RKO (cell line): ENCODE measurements at places on chromosomes 2 and 18.

DNA sequence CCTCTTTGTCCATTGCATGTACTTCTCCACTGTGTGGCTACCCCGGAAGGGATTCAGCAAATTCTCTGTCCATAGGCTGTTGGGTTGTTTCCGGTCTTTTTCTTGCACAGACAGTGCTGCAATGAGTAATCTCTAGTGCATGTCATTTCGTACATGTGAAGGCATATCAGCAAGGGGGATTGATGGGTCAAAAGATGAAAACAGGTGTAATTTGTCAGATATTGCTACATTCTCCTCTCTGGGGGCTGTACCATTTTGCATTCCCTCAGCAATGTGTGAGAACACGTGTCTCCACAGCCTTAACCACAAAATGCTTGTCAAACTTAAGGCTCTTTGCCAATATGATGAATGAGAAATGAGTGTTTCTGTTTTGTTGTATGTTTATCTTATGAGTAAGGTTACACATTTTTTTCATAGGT lies 60.5 kb downstream of the KLHL29 start:
- peak; percentile 82 for DNase-seq

DNA sequence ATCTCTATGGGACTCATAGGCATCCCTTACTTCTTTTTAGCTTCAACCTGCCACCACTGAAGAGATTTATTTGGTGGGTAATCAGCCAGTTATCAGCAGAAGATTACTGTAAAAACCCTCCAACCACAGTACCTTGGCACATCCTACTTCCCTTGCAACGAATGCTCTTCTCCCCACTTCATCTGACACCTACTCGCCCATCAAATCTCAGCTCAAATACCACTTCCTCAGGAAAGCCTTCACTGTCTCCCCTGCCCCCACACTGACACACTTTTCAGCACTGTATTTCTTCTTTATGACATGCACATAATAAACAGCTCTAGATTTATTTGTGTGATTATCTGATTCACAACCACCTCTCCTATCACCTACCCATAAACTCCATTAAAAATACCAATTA lies 3.1 kb downstream of the KDSR start:
- DNase-seq: no peak

DNA sequence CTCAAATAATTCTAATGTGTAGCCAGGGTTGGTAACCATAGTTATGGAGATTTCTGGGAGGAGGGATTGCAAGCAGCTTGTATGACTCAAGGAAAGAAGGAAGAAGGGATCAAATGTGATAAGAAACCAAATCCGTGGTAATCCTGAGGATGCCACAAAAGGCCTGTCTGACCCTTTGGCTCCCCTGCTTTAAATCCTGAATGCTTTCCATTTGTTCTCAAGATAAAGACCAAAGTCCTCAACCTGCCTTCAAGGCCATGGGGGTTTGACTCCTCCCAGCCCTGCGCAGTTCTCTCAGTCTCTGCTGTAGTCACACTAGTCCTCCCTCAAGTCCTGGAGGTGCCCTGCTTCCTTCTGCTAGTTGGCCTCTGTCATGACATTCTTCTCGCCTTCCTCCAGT lies 74.0 kb downstream of the SUMO1 start:
- no peak for DNase-seq

- no peak for DNase-seq
Measured at GRCh38 chr2:45084361-45085020, 75.2 kb upstream of the SIX2 start.

DNA sequence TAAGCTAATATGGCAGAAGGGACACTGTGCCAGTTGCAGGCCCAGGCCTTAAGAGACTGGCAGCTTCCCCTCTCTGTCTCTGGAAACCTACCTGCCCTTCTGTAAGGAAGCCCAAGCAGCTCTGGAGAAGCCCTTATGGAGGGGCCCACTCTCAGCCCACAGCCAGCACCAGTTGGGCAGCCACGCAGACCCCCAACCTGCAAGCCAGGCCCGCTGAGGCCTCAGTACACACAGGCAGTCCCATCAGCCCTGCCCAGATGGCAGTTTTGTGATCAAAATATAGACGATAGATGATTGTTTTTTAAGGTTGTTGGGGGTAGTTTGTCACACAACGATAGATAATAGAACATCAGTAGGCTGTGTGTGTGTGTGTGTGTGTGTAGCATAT lies 36.8 kb upstream of the ALPP start:
- no peak for DNase-seq
